ENCODE measurements at places on chromosomes 4 and X. TPM values are rescaled to one million over a fixed set of nuclear protein-coding genes. Genes with fewer than 3 reads are reported as not detected.

GRCh38 chr4:24867766-24868296, 45.0 kb downstream of the CCDC149 start:
- no peak for DNase-seq

SCML2 gene
- 4.0 TPM for total RNA-seq

TKTL1 gene
- 1.1 TPM for total RNA-seq

- no peak for DNase-seq
Measured at GRCh38 chr4:4558881-4559280, 17.0 kb upstream of the STX18 start.

F8A3 gene
- 8.2 TPM for total RNA-seq

DNA sequence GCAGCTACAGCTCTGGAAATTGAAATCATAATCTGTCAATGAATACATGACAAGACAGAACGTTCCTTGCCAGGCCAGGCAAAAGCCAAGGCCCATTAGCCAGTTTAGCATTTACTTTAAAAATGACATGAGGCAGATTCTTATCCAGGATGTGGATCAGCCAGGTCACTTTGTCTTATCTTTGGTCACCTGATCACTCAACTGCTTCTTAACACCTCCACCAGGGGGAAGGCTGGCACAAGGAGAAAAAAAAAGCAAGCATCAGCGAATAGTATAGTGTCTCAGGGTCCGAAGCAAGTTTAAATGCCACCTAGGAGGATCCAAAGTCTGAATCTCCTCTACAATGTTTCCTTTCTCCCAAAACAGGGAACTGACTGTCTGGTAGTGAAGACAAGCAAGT, 18.8 kb downstream of the ATP1B4 start:
- peak; percentile 3 for DNase-seq

PABPC1L2A gene
- total RNA-seq = not detected

DNA sequence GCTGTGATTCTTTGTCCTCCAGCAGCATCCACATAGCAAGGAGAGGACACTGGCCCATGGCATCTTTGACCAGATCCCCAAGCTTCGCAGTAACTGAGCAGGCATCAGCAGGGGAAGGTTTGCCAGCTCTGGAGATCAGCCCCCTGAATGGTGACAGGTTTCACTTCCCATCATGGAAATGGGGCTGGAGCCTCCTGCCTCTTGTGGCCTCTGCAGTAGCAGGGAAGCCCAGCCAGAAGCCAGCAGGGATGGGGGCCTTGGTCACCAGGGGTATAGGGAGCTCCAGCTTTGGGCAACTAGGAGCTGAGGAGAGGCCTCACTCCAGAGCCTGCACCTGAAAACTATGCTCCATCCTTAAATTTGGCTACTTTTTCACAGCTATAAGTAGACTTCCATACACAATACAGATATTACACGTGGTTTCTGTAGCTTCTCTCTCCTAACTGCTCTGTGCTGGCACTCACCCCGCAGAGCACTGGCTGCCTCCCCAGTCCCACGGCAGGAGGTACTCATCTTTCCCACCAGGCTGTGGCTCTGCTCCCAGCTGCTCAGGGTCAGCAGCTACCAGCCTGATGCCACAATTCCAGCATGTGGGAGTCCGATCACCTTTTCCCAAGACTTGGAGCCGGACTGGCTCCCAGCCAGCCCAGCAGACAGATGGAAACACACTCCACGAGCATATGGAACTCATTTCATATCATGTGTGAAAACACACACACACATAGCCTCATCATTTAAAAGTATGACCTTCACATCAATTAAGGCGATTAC, 2.8 kb downstream of the TMEM271 start:
- DNase-seq = no peak

DNA sequence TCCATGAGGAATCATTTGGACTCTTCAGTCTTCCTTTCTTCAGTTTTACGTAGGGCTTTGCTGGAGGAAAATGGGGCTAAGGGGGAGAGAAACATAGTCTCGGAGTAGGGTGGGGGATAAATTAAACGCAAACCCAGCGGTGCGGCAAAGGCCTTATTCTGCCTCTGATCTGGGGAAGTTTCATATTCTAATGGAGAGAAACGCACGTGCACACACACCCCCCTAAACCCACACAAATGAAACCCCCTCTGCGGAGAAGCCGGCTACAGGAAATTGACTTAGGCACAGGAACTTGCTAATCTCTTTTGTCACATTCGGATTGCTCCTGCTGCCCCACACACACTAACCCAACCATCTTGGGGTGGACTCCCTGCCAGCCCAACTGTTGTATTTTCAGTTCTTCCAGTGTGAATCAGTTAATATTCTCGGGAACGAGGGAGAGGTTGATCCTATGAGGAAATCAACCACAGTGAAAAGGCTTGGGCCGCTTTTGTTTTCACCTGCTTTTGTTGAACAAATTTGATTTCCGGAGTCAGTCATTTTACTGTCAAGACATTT, at the start of gene RHOH:
RHOH (plus strand) TSS at position 308 of the 558 bp plus-strand sequence. CDS start 46,356 bp downstream, outside the sequence.
- peak; percentile 82 for DNase-seq

GRCh38 chrX:38313190-38313589, 14.1 kb downstream of the RPGR start:
- DNase-seq = no peak

SLC9A7 gene
- 11.5 TPM for total RNA-seq

DSPP gene
- not detected for total RNA-seq

DNA sequence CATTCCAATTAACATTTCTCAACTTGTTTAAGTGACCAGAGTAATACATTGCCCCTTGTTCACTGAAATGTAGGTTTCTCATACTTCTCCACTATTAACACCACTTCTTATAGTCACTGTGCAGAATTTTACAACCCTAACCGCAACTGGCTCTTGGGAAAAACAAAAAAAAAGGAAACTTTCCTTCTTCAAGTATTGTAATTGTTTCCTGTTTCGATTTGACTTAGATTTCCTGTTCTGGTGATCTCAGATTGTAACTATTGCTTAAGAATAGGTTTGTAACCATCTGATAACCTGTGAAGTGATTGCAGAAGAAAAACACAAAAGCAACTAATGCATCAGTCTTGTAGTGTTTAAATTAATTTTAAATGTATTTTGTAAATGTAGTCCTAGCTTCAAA, 594.7 kb upstream of the GALNT7 start:
- DNase-seq = no peak

DNA sequence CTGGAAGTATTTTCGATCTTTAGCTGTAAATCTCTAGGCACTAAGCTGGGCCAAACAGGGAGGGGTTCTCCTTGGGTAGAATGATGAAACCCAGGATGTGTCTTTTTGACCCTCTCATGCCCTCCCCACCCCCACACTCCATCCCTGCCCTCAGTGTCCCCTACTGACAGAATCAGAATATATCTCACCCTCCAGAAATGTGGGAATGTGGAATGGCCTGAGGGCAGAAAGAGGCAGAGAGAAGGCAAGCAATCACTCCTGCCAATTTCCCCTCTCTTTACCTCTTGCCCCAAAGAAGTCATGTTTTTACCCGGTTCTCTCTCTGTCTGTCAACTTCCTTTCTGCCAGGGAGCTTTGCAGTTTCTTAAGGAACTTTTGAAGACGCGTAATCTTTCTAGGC, 34.4 kb downstream of the RAP2C start:
- no peak for DNase-seq

DNA sequence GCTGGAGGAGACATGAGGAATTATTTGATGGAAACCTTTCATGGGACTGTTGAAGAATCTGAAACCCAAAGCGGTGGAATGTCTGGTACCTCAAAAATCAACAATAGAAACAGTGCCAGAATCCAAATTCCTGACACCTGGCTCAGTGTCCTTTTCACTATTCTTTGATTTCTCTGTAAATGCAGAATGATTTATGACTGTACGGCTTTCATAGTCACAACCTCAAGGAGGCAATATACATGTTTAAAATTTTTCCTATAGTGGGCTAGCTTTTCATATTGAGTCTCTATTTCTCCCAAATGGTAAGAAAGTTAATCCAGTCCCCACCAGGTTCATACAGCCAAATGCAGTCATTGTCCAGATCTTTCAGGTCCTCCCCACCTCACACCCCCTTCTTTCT, 19.3 kb downstream of the DAPP1 start:
- DNase-seq = no peak

MTTP gene
- total RNA-seq = 0.34 TPM

DNA sequence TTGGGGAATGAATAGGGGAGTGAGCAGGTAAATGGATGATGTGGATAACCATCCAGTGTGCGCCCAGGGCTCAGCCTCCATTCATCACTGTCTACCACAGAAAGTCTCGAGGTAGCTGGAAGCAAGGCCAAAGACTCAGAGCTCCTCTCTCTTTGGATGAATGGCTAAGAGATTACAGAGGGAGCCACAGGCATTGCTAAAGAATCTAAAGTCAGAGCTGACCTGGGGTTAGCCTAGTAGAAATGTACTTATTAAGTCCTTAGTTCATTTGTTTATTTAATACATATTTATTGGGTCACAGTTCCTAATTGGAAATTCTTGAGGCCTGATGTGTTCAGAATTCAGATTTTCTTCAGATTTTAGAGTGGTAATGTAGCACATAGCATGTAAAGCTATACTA, 88.7 kb upstream of the HPF1 start:
- no peak for DNase-seq

CCDC120 gene
- 3.7 TPM for total RNA-seq

ZNF280C gene
- 6.5 TPM for total RNA-seq

- no peak for DNase-seq
Measured at GRCh38 chrX:149510386-149510785, 5.3 kb upstream of the IDS start.

DNA sequence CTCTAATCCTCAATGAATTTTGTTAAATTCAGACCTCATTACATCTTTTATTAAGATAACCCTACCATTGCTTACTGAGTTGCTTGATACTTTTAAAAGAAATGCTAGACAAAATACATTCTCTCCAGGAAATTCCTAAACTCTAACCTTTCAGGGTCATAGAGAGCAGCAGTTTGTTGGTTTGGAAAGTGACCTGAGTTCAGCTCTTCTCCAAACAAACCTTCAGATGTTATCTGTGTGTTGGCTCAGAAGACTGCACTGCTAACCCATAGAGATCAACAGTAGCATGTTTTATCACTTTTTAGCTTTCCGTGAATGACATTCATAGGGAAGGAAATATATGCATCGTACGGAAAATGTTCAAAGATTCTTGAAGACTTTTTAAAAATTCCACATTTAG, 101.8 kb upstream of the VEGFC start:
- DNase-seq = no peak

DNA sequence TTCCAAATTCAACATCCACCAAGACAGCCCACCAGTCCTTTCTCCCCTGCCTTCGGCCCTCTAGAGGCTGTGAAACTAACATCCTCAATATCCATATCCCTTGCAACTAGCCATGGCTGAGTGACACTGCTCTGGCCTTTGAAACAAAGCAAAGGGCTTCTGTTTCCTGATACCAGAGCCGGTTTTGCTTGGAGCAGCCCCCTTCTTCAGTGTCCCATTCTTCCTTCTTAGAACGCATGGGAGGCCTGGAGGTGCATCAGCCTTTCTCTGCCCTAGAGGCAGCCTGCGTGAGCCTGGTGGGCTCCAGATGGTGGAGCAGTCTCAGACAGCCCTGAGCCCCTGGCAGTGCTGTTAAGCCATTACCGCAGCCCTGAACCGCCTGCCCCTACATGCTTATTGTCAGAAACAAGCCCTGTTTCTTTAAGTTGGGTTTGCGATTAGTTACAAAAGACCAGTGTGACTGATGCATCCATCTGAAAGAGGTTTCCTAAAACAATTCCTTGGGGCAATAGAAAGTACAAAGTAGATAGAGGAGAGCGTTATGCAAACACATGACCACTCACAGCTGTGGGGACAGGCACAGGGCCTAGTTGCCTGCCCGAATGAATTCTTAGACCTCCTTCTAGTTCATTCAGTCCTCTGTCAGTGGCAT, 74.1 kb downstream of the EVC start:
- DNase-seq = no peak

EGF gene
- total RNA-seq = not detected

GRCh38 chr4:17636341-17636695, 21.9 kb downstream of the MED28 start:
- no peak for DNase-seq

DNA sequence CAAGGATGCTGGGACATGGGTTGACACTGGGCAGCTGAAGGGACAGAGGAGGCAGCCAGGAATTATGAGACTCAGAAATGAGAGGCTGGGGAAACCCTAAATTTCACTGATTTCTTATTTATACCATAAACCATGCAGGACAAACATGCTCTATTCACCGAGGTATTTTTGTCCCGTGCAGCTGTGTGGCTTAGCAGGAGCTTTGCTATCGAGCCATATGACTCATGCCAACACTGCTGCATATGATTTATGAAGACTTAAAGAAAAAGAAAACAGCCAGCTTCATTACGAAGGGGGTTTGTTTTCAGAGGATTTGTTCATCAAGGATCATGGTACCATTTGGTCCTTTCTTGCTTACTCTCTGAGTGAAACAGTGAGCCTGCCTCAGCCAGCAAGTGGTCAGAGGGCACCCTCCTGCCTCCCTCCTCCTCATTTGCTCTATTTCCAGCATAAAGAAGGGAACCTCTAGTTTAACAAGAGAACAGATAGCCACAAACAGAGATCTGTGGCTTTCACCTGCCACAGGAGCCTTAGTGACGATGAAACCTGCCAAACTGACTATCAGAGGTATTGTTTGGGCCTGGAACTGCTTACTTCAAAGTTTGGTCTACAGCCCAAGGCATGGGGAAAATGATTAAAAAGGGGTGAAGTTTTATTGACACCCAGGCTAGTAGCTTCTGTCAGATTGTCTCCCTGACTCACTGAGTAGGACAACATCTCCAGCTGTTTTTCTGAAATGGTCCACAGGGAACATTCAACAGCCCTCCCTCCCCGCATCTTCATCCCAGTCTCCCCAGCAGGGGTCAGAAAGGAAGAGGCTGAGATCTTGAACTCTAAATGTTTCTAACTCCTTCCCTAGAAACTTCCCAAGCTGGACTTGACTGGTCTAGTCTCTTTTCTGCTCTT, 80.1 kb upstream of the MAML3 start:
- no peak for DNase-seq

- no peak for DNase-seq
Measured at GRCh38 chr4:149095811-149096210, 653.6 kb upstream of the NR3C2 start.
